ENCODE measurements at places on chromosomes 5 and 9. TPM values are rescaled to one million over a fixed set of nuclear protein-coding genes. Genes with fewer than 3 reads are reported as not detected.

Gene UNC13B
- total RNA-seq, result 20.2 TPM

Gene MLLT3
- total RNA-seq, result 42.3 TPM

Gene ENTREP1
- total RNA-seq, result 19.5 TPM

Gene NTNG2
- 23.0 TPM for total RNA-seq

Gene LCN1
- total RNA-seq, result not detected

Gene ATP10B
- total RNA-seq, result 3.6 TPM

Gene DMRT2
- 1.7 TPM for total RNA-seq

Gene DRD1
- 2.3 TPM for total RNA-seq

Gene MEIKIN
- 1.9 TPM for total RNA-seq

Gene TRPM6
- total RNA-seq, result 2.2 TPM

Gene FGF18
- total RNA-seq, result 2.3 TPM

Gene C9orf50
- not detected for total RNA-seq

Gene PCDHB4
- 3.2 TPM for total RNA-seq

Gene NTRK2
- total RNA-seq, result 126 TPM

Gene CNTNAP3
- 22.5 TPM for total RNA-seq

Gene TPRN
- total RNA-seq, result 6.7 TPM

Gene SOX30
- 0.22 TPM for total RNA-seq

Gene CRHBP
- 4.7 TPM for total RNA-seq

Gene TOR4A
- total RNA-seq, result 3.5 TPM

Gene LCN6
- total RNA-seq, result not detected

Gene ADAMTS12
- 44.5 TPM for total RNA-seq

Gene SLC36A2
- total RNA-seq, result 0.30 TPM

Gene CD72
- total RNA-seq, result 1.3 TPM

Gene MORN5
- total RNA-seq, result 18.7 TPM

Gene MOB3B
- 9.4 TPM for total RNA-seq

Gene PLEKHG4B
- total RNA-seq, result 11.6 TPM

Gene TMEFF1
- total RNA-seq, result 13.5 TPM

Gene SURF4
- 125 TPM for total RNA-seq

Gene SPAAR
- total RNA-seq, result 0.69 TPM

Gene OMD
- 133 TPM for total RNA-seq

Gene TERT
- total RNA-seq, result 0.50 TPM

Gene CNTRL
- total RNA-seq, result 24.6 TPM

Gene FSTL4
- 2.3 TPM for total RNA-seq

Gene TLX3
- 0.50 TPM for total RNA-seq

Gene TYRP1
- total RNA-seq, result 5.0 TPM

Gene PCDHGB3
- total RNA-seq, result 6.0 TPM

Gene TEX48
- total RNA-seq, result not detected

Gene NPDC1
- total RNA-seq, result 82.7 TPM

Gene OGN
- 576 TPM for total RNA-seq

Gene ARID3C
- total RNA-seq, result 0.33 TPM

Gene OBP2B
- not detected for total RNA-seq

Gene NAIP
- 47.5 TPM for total RNA-seq

Gene LCN15
- total RNA-seq, result not detected

Gene TTC16
- total RNA-seq, result not detected

Data from spinal cord (tissue), 10 donors.